ENCODE measurements at places on chromosomes 5 and 9.

GRCh38 chr9:112731971-112732370, 14.1 kb upstream of the INIP start:
- DNase-seq, result no peak

DNA sequence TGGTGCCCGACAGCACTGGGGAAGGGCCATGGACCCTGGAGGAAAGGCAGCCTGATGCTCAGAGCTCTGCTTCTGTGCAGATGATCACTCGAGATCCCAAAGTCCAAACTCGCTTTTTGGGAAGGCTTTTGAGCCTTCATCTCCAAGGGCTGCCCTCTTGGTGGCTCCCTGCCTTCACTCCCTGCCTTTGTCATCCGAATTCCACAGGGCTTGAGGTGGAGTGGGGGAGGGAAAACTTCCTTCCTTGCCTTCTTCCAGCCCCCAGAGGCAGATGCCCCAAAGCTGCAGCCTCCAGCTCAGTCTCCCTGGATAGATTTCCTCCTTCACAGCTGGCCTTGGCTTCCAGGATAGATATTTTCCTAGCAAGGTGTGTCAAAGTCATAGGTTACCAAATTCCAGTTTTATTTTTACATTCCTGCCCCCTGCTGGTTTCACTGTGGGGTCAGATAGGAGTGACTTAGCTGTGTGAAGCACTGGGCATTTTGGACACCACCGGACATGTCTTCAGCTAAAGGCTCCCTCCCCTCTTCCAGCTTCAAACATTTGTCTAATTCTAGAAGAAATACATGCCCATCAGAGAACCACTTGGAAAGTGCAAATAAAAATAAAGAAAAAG, 268.2 kb downstream of the HSPA4 start:
- DNase-seq, result no peak

DNA sequence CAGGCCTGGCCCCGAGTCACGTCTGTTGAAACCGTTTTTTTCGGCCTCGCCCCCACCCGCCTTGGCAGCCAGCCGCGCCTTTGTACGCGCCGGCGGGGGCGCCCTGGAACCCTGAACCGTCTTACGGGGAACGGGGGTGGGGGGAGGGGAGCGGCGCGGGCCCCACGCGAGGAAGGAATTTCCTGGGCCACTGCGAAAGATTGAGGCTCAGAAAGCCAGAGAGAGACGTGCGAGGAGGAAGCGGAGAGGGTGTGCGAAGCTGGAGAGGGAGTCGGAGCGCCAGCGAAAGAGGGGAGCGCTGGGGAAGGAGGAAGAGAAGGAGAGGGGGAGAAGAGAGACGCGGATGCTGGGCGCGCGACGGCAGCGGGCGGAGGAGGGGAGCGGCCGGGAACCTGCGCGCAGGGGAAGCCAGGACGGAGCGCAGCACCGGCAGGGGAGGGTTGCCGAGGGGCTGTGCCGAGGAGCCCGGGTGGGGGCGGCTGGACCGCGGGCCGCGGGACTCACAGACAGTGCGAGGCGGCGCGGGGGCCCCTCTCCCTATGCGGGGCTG, 4.6 kb upstream of the PRDM12 start:
- DNase-seq, result no peak

- no peak for DNase-seq
These were observed 275.2 kb upstream of the IRX1 start for GRCh38 chr5:3320317-3320875.

DNA sequence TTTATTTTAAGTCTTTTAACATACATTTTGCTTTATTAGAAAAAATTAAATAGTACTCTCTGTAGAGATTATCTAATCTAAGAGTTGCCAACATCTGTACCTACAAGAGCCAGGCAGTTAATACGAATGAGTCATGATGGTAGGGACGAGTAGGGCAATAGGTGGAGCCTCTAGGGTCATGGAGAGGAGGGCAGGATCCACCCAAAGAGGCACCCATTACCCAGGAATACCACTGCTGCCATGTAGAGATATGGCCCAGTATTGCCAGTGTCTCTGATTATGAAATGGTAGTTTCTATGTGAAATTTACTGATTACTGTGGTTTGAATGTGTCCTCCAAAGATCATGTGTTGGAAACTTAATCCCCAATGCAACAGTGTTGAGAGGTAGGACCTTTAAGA, 170.4 kb downstream of the PIK3R1 start:
- DNase-seq, result no peak

Measured in activated T-cell treated with anti-CD3 and anti-CD28 coated beads, Interleukin-2, amount 50 U/mL, for 4 hours (primary cell).